ENCODE measurements at places on chromosomes 2 and 18.

- no peak for DNase-seq
These were observed 98.0 kb upstream of the EFEMP1 start for GRCh38 chr2:56021579-56021978.

GRCh38 chr2:197628043-197628500 lies 47.3 kb downstream of the RFTN2 start:
- DNase-seq: no peak

DNA sequence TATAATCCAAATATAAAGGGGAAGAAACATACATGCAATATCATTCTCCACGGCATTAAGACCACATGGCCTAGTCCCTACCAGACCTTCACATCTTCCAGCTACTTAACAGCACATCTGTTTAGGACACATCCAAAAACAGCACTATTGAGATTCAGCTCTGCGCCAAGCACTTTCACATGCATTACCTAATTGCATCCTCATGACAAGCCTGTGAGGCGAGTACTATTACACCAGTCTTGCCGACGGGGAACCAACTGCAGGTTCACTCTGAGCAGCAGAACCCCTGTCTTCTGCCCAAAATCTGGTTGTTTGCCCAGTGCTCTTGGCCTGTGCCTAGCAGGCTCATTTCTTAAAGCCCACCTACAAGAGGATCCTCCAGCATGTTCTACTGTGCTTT lies 66.7 kb downstream of the AAK1 start:
- DNase-seq: no peak

- DNase-seq: no peak
These were observed 21.6 kb downstream of the CRIM1 start for GRCh38 chr2:36376992-36377738.

GRCh38 chr2:36450466-36451196 lies 95.1 kb downstream of the CRIM1 start:
- DNase-seq: no peak

DNA sequence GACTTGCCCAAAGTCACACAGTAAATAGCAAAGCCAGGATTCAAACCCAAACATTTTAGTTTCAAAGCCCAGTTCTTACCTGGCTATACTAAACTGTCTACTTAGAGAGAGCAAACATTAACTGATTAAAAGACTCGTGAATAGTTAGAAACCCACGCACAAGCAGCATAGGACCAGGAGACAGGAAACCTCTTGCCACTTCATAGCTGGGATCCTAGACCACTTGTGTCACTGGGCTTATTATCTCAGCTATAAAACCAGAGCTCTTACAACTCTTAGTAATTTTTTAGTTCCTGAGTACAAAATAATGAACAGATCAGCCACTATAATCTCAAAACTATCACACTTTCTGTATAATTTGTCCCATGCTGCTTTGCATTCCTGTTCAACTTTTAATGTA lies 2.4 kb upstream of the AAK1 start:
- DNase-seq: no peak

- DNase-seq: no peak
These were observed 28.4 kb downstream of the GREB1L start for GRCh38 chr18:21270453-21270852.

- DNase-seq: no peak
These were observed 53.3 kb upstream of the TRIB2 start for GRCh38 chr2:12663306-12664037.

- DNase-seq: no peak
These were observed 351.0 kb upstream of the POU3F3 start for GRCh38 chr2:104502901-104503300.

DNA sequence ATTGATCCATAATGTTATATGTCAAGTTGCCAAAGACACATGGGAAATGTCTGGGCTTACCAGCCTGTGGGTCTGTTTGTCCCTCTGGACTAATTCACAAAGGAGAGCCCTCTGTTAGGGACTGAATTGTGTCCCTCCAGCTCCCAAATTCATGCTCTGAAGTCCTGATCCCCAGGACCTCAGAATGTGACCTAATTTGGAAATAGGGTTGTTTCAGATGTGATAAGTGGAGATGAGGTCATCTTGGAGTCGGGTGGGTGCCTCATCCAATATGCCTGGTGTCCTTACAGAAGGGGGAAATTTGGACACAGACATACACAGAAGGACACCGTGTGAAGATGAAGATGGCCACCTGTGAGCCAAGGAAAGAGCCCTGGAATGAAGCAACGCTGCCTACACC lies 41.4 kb upstream of the ROCK2 start:
- no peak for DNase-seq

DNA sequence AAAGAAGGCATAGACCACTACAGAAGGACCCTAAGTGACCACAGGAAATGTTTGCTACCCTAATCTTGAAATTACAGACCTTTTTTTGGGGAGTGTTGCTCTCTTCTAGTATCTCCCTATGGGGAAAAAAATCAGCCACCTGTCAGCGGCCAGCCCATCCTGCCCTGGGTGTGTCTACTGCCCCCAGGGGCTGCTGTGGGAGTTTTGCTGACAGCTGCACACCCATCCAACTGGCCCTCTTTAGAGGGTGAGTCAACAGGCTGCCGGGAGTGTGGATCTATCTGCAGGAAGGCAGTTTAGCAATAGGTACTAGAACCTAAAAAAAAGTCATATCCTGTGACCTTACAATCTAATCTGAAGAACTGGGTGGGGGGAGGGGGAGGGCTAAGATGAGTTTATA lies 796 bp upstream of the DYSF start:
- no peak for DNase-seq

DNA sequence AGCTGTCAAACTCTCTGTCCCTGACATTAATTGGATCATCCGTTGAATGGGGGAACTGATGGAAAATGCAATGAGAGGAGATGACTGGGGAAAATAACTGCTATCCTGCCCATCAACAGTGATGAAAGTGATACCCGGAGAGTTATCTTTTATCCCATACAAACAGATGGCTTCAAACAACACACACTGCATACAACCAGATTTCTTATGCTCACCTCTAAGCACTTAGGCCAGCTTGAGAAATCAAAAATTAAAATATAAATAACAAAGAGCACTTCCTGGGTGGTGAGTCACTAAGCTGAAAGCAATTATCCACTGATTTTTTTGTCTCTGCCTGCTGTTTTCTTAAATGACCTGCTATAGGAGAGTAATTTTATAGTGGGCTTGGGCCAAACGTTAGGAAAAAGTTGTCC lies 237.6 kb upstream of the RGPD4 start:
- no peak for DNase-seq

GRCh38 chr2:171864357-171864985 lies 29.6 kb downstream of the SLC25A12 start:
- no peak for DNase-seq

DNA sequence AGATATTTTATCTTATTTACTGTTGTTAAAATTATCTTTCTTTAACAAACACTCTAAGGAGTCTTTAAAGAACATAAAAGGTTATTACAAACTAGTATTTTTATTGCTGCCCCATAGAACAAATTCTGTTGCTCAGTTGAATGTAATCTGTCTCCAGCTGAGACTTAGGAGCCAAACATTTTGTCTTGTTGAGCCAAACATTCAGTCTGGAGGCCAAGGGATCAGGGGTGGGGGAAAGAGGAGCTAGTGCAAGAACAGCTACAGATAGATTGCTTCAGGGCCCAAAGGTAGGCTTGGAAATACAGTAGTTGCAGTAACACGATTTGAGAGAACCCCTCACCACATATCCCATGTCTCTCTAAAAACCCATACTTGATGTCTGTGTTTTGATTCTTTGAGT lies 51.2 kb downstream of the TPGS2 start:
- no peak for DNase-seq

DNA sequence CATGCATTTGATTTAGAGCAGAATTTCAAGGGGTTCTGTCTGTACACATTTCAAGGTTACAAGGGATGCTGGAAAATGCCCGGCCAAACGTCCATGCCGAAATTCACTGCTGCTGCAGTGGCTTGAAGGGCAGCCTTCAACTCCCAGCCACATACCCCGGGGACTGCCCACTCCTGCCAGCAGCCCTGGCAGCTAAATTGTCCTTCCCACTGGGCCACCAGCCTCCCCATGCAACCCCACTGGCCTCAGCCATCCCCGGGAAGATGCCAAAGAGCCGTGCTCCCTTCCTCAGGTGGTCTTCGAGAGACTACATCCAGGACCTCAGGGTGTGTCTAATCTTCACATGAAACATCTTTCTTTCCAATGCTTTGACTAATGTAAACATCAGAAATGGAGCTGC lies 478.7 kb upstream of the MYT1L start:
- DNase-seq: no peak

DNA sequence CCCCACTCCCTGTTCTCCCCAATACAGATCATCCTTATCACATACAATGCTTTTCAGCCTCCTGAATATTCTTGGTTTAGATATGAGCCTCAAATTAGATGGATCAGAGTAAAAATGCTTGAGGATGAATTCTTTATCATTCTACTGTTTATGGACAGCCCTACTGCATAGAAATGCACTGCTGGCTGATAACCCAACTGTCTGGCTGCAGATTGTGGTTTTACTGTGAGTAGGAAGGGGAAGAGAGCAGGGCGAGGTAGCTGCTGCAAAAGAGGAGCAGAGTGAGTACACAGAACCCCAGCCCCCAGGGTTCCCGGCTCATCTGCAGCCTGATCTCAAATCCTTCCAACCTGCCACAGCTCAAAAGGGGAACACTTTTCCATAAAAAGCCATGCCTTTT lies 29.4 kb upstream of the NCOA1 start:
- no peak for DNase-seq

GRCh38 chr2:120983344-120983743 lies 247.7 kb downstream of the GLI2 start:
- DNase-seq: no peak

- DNase-seq: no peak
These were observed 24.4 kb downstream of the RPL37A start for GRCh38 chr2:216522892-216523502.

- DNase-seq: no peak
These were observed 1.2 kb upstream of the PER2 start for GRCh38 chr2:238289574-238289973.

- no peak for DNase-seq
These were observed 22.6 kb upstream of the USP34 start for GRCh38 chr2:61493523-61493942.

- no peak for DNase-seq
These were observed 414.9 kb upstream of the SYT4 start for GRCh38 chr18:43692099-43692690.

DNA sequence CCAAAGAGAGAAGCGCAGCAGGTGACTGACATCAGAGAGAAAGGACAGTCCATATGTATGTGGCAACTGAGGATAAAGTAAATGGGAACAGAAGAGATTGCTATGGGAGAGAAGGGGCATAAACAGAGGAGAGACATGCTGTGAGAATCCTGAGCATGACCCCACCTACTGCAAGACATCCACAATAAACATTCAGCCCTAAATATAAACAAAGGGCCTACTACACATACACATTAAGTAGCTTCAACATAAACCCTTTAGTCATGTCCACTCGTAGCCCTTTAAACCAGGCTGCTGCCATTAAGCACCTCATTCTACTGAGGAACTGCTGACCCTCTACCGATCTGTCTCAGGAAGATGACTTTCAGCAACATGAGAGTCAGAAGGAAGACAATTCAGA lies 32.9 kb downstream of the CCBE1 start:
- DNase-seq: no peak

- no peak for DNase-seq
These were observed 15.2 kb downstream of the GALNT3 start for GRCh38 chr2:165778653-165779451.

DNA sequence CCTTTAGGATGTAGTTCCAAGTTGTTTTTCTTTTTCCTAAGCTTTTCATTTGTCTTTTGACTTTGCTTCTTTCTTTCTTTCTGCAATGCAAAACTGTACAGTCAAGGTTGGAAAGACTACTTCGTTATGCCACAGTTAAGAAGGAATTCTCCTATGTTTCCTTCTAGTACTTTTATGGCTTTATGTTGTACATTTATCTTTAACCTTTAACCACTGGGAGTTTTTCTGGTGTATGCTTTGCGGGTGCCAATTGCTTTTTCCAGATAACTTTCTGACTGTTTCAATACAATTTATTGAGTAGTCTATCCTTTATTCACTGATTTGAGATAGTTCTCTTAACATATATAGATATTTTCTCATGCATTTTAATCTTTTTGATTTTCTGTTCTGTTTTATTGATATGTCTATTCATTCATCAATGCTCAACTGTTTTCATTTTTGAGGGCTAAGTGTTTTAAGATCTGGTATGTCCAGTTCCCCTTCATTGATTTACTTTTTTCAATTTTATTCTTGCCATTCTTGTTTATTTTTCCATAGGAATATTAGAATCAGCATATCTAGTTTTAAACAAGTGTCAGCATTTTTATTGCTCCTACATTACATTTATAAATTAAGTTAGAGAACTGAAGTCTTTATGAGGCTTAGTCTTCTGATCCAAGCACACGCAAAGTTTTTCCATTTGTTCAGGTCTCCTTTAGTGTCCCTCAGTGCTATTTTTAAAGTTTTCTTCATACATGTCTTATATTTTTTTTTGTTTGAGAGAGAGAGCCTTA lies 49.9 kb upstream of the COX7A2L start:
- no peak for DNase-seq

DNA sequence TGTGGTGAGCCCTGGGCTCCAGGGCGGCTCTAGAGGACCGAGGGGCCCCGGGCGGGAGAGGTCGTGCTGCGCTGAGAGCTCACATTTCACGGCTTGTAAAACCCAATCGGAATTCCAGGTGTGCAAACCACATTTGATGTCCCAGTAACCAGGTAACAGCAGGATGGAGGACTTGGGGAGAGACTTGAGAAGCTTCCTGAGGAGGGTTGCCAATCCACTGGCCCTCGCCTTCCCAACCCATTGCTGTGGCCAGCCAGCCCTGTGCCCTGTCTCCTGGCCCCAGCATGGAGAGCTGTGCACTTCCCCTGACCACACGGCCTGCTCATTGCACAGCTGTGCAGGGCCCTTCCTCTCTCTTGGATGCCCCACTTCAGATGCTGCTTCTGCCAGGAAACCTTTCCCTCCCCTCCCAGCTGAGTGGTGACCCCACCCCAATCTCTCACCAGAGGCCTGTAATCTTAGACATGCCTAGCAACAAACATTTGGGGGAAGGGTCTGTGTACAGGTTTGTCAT lies 39.6 kb downstream of the ASB1 start:
- no peak for DNase-seq

DNA sequence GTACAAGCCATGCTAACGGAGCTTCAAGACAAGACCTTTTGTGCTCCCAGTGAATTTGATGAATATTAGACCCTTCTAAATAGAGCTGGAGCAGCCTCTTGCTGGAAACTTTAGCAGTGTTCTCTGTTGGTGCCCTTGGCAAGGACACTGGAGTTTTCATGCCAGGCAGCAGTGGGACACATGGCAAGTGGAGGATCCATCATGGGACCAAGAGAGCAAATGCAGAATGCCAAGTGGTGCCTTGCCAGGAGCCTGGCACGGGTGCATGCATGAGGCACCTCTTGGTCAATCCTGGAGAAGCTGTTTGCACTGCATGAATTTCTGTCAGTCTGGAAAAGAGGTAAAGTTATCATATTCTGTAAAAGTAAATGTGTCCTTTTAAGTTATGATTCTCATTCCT lies 59.1 kb downstream of the NETO1 start:
- no peak for DNase-seq

DNA sequence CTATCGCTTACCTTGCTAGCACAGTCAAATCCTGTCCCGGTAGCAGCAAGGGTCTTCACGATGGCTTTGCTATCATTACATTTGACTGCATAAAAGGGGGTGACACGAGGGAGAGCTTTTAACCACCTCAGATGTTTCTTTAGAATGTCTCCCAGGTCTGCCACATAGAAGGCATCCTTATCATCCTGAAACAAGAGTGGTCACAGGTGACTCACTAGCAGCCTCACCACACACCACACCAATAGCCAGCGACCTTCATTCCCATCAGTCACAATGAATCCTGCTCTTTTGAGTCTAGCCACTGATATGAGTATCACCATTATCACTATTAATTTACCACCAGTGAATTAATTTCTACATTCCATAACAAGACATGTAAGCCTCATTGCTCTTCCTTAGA lies 3.7 kb downstream of the ODC1 start:
- DNase-seq: no peak

Data from stimulated activated CD4-positive, alpha-beta T cell treated with anti-CD3 and anti-CD28 coated beads, Interleukin-4, amount 100 ng/mL, for 4 hours (primary cell).